ENCODE measurements at places on chromosomes 12 and 14.

DNA sequence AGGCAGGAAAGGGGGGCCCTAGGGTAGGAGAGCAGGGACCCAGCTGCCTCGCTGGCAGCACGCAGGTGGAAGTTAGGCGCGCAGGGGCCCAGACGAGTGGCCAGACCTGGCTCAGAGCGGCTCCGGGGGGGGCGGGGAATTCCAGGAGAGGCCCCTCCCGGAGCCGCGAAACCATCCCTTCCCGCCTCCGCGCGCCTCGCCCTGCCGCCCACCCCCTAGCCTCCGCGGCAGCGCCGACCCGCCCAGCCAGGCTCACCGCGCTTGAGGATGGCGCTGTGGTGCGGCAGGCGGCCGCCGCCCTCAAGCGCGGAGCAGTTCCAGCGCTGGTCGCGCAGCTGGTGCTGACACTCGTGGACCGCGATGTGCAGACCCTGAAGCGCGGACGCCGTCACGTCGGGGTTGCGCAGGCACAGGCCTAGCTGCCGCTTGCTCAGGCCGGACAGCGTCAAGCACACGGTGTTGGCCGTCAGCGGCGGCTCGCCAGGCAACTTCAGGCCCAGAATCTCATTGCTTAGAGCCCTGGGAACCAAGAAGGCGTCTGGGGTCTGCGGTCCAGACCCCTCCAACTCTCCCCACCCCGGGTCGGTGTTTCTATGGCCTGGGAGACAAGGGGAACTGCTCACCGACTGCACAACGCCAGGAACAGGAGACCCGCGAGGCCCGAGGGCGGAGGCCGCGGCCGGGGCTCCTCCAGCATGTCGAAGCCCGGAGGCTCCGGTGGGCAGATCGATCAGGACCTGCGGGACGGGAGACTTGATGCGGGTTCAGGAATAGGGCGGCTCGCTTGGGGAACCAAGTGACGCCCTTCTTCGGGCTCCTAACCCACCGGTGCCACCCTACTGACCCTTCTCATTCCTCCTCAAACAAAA is 1.5 kb downstream of the WNT10B start:
- DNase-seq, result no peak

- DNase-seq, result no peak
These were observed 52.3 kb upstream of the ATP2A2 start for GRCh38 chr12:110228756-110229155.

DNA sequence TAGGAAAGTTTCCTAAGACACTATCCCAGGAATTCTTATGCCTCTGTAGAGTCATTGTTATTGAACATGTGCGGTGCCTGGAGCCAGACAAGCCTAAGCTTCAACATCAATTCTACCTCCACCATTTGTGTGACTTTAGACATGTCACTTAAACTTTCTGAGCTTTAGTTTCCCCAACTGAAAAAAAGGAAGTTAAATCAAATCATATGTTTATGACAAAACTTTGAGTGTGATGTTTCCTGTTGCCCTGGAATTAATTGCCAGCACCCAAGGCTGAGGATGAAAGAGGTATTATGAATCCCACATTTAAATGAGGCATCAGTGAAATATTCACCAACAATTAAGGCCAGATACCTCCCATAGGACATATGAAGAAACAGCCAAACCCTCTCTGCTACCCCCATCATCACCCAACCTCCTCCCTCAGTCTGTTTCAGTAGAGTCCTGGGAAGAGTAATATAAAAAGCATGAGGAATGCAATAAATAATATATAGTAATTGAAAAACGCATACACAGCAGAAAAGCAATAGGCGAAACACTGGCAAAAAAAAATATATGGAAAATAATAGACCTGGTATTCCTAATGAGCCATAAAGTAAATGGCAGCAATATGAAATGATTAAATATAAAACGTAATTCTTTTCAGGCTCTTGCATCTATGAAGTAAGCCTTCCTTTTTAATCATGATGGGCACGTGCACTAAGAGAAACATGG is 182.0 kb upstream of the DCN start:
- no peak for DNase-seq

DNA sequence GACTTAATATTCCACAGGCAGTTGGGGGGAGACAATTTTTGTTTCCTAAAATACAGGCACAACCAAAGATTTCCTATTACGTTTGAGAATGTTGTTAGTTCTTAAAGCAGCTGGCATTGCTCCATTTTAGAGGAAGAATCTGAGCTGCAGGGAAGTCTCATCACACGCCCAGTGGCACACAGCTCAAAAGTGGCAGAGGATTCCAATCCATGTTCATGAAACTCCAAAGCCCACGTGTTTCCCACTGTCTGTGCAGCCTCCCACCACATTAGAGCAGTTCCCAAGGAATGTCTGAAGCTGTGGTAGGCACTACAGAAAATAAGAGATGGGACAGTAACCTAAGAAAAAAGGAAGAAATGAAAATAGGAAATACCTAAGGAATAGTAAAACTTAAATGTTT is 6.1 kb upstream of the IL26 start:
- no peak for DNase-seq

GRCh38 chr14:56168007-56168616 is 49.9 kb downstream of the PELI2 start:
- DNase-seq, result no peak

DNA sequence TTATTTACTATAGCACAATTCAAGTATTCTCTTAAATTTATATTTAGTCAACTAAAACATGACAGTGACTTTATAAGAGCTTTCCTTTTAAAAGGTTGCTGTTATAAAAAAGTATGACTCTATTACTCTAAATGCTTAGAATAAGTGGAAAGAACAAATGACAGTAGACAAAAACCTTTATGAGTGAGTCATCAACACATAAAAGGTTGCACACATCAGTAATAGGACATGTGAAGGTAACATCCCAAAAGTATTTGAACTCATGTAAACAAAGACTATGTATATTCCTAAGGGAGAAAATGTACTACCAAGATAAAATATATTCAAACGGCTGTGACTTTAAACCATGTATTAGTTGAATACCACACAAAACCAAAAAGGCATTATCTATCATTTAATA is 98.8 kb downstream of the PAWR start:
- no peak for DNase-seq

DNA sequence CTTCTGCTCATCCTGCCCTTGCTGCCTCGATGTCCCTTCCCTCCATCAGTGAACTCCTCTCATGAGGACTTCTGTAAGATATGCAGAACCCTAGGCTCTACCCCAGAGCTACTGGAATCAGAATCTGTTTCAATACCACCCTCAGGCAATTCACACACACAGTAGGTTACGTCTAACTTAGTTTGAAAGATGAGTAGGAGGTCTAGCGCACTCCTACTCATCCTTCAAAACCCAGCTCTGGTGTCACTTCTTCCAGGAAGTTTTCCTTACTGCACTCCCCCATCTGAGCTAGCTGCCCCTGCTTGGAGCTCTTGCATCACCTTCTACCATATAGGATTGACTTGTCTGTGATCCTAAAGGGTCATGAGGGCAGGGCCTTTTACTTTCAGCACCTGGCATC is 56.4 kb upstream of the DICER1 start:
- DNase-seq, result no peak
